ENCODE measurements at places on chromosomes 1 and 21. TPM values are rescaled to one million over a fixed set of nuclear protein-coding genes. Genes with fewer than 3 reads are reported as not detected.

DNA sequence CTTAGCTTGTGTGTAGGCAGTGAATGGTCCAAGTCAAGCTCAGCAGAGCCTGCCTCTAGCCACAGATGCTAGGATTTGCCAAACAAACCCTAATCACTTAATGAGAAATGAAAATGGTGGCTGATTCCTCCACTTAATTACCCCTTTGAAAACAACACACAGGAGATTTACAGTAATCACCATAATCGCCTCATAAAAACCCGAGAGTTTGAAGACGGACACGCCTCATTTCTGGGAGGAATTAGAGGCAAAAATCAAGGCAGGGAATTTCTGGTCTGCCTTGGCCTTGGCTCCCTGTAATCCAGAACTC lies 16.3 kb upstream of the FOXE3 start:
- DNase-seq = no peak

- DNase-seq = no peak
These were observed 3.4 kb downstream of the USP33 start for GRCh38 chr1:77756052-77756754.

DNA sequence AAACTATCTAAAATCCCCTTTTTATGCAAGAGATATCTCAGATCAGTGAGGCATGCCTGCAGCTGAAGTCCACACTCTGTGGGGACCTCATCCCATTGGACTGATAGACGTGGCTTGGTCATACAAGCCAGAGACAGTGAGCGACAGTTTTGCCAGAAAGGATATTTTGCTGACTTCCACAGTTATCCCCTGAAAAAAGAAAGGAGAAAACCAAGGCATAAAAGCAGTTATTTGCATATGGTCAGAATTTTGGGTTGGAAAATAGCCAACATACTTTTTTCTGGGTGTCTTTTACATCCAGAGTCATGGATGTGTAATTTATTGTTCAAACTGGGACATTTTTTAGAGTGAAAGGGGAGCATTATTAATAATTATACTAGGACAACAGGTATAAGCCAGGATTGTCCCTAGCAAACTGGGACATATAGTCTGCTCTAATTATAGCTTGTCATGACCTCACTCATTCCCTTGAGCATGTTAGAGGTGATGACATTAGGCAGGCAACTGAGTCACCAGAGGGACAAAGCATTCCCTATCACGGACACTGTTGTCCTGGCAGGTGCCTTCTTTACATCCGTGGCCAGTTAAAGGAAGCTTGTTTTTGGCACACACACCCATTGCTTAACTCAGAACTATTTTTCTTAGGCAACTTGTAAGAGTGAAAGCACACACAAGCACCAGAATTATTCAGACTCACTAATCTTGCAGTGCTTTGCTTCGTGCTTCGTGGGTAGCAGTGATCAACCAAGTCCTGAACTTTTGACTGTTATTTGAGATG lies 65.5 kb downstream of the PRRX1 start:
- DNase-seq = no peak

DNA sequence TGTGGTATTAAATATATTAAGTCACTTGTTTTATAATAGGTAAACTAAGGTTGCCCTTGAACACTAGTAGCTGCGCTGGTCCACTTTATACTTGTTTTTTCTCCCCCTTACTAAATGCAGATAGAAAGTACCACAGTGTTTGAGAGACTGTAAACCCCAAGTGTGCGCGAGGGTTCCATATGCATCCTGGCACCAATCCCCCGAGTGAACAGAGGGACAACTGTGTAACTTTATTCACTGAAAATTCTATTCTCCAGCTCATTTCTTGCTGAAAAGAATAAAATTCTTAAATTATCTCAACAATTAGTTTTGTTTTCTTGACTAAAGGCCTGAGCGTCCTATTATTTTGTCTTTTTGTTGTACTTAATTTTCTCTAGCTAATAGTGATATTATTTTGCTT lies 1.9 kb downstream of the RSRP1 start:
- DNase-seq = peak; percentile 66

GRCh38 chr1:155185783-155186066 lies 12.1 kb downstream of the TRIM46 start:
- no peak for DNase-seq

GRCh38 chr1:39398278-39399021 lies 93.0 kb upstream of the BMP8A start:
- DNase-seq = peak; percentile 93

- DNase-seq = no peak
These were observed 150.5 kb upstream of the RUNX3 start for GRCh38 chr1:25080294-25081209.

- DNase-seq = no peak
These were observed 14.6 kb downstream of the ZFYVE9 start for GRCh38 chr1:52156460-52156859.

DNA sequence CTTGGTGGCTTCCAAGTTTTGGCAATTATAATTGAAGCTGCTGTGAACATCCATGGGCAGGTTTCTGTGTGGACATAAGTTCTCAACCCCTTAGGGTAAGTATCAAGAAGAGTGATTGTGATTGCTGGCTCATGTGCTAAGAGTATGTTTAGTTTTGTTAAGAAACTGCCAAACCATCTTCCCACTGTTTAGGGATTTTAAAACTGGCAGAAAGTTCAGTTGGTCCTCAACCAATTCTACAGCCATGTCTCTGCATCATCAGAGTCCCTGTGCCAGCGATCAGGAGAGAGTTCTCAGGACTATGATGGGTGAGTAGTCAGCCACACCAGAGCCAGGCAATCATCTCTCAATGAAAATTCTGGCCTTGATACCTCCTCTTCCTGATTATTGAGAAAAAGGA lies 193.8 kb downstream of the ZC3H11B start:
- no peak for DNase-seq

GRCh38 chr1:203512517-203512847 lies 18.5 kb downstream of the OPTC start:
- no peak for DNase-seq

Gene LAMC2
- total RNA-seq = 3.3 TPM

Gene SAMSN1
- under 0.01 TPM for total RNA-seq

Gene CLEC20A
- total RNA-seq = under 0.01 TPM
